ENCODE measurements at places on chromosomes 13 and 19.

- no peak for DNase-seq
These were observed 854.3 kb downstream of the UQCRFS1 start for GRCh38 chr19:28358633-28359032.

- no peak for DNase-seq
These were observed 16.3 kb upstream of the TEX29 start for GRCh38 chr13:111304041-111304544.

DNA sequence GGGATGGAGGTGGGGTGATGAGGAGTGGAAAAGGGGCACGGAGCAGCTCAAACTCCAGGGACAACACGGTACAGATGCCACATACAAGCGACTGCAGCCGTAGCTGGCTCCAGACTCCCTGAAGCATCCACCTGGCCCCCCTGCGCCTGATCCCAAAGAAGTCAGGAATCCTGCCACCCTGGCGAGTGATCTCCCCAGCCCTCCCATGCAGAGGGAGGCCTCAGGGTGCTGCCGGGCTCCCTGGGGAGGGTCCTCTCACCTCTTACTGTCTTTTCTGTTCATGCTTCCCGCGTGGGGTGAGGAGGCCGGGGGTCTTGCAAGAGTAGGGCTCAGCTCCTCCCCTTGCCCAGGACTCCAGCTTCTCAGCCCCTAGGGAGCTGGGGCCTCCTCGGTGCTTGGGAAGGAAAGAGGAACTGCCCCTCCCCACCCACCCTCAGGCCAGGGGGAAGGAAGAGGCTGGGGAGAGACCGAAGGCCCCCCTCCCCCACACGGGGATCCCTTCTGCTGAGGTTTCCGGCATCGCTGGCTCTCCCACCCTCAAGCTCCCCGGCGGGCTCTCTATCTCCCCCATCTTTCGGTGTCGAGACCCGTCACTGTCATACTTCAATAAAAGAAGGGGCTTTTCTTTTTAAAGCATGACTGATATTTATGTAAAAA, at the start of gene RASGRP4:
Gene RASGRP4, minus strand, starts transcription at position 410 of the 657 bp plus-strand sequence. Its CDS starts 128 bp downstream, at position 282.
- peak; percentile 93 for DNase-seq

DNA sequence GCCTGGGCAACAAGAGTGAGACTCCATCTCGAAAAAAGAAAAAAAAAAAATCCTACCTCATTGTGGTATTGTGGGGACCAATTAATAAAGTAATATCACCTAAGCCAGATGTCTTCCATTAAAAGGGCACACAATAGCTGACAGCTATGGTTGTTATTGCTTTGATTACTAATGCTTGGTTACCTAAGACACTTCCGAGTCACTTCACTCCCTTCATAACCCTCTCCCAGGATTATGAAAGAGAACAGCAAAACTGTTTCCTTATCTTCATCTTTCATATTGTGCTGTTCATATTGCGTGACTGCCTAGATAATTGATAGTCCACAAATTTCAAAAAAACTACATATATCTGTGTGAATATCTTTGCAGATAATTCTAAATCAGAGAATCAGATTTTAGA, 10.3 kb upstream of the HSPH1 start:
- no peak for DNase-seq

- no peak for DNase-seq
These were observed 95.1 kb downstream of the RAB20 start for GRCh38 chr13:110466266-110466915.

DNA sequence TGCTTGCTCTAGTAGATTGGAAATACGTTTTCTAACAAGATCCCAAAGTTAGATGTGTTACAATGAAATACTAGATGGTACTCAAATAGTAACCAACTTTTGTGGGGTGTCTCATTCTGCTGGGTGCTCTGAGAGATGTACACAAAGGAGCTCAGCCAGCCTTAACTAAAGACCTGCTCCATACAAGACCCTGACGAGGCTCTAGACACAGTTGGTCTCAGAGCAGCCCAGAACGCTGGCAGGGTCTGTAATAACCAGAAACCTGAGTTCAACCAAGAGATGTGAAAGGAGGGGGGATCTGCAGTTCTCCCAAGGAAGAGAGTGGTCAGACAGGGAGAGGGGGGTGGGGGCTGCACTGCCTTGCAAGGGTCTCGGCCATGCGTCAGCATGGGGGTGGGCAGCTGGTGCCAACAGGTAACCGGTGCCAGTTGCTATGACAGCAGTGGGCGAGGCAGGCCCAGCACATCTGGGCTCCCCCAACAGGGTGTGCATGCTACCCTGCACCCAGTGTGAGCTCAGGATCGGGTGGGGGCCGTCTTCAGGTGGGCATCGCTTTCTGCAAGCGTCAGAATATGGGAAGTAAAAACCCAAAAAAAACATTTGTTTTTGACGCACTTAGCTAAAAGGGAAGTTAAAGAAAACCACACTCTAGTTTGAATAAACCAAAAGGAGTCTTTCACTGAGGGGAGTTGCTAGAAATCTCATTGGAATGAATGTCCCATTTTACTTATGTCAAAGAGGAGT, 68.0 kb upstream of the GPR183 start:
- DNase-seq: no peak

DNA sequence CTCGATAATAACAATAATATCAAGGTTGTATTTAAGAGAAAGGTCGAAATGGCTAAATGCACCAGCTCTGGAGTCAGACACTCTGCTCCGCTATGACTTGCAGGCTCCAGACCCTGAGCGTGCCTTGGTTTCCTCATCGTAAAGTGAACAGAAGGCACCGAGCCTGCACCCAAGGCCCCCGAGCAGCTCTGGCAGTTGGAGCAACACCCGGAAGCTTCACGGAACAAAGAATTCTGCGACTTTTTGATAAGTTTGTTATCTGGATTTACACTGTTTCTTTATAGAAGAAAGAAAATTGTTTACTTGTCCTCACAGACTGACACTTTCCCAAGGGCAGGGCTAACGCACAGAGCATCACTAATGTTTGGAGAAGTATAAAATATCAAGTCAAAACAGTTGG, 4.4 kb downstream of the GRTP1 start:
- DNase-seq: no peak

DNA sequence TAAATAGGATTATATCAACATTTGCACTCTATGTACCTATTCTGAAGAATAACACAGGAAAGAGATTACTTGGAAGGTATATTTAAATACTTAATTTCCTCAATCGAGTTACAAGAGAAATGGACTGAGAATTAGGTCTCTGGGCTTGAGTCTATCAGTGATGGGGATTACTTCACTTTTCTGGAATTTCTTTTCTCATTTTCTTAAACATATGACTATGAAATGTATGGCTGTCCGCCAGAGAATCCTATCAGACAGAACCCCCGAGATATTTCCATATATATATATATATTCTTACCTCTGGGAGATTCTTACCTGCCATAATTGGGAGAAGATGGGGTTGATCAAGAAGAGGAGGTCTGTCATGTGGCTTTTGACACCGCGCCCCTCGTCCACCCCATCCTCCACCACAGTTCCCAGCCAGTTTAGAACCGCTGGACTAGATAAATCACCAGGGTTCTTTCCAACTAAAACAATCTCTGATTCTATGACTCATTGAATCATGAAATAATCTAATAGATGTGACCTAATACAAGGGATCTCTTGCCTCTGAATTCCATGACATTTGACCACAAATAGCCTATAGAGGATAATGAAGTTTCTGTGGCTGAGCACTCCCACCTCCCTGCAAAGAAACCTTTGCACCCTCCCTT, 231.3 kb downstream of the TBC1D4 start:
- no peak for DNase-seq
